ENCODE measurements at places on chromosomes 16 and 17.

DNA sequence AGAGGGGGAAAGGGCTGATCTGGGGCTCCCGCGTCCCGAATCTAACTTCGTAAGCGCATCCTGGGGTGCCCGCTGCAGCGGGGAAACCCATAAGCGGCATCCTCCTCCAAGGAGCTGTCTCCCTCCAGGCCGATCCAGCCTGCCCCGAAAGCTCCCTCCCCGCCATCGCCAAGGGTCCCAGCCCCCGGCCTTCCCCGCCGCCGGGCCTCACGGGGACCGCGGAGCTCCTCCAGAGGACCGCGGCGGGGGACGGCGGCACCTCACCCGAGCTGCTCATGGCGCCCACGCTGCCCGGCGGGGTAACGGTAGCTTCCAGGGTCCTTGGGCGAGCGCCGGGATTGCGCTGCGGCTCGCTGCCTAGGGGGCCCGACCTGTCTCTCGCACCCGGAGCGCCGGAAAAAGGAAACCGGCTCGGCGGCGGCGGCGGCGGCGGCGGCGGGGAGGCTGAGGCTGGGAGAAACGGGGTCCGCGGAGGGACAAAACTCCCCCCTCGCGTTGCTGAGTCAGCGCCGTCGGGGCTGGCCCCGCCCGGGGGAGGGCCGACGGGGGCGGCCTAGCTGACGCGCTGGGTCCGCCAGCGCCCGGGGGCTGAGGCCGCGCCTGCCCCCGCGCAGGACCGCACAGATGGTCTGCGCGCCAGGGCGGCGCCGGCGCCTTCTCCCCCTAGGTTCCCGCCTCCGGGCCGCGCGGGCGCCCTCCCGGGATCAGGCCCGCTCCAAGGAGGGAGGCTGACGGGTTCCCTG, at the start of gene BLMH:
BLMH (minus strand) TSS at position 402 of the 743 bp plus-strand sequence; CDS start at position 277, 125 bp downstream.
- DNase-seq = peak; percentile 34

- peak; percentile 18 for DNase-seq
Observed at GRCh38 chr17:46943501-46944393, 20.8 kb downstream of the GOSR2 start.

DNA sequence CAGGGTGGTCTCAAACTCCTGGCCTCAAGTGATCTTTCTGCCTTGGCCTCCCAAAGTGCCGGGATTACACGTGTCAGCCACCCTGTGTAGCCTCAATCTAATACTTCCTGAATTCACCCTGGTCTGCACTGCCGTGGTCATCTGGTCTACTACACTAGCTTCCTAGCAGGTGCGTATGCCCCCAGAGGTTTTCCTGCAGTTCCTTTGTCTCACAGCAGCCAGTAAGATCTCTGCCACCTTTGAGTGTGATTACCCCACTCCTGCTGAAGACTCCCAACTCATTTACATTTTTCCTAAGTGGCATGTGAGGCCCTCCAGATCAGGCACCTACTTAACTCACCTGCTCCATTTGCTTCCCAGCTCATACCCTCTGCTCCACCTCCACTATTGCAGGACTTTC, 5.1 kb upstream of the DDX19A start:
- DNase-seq = no peak

DNA sequence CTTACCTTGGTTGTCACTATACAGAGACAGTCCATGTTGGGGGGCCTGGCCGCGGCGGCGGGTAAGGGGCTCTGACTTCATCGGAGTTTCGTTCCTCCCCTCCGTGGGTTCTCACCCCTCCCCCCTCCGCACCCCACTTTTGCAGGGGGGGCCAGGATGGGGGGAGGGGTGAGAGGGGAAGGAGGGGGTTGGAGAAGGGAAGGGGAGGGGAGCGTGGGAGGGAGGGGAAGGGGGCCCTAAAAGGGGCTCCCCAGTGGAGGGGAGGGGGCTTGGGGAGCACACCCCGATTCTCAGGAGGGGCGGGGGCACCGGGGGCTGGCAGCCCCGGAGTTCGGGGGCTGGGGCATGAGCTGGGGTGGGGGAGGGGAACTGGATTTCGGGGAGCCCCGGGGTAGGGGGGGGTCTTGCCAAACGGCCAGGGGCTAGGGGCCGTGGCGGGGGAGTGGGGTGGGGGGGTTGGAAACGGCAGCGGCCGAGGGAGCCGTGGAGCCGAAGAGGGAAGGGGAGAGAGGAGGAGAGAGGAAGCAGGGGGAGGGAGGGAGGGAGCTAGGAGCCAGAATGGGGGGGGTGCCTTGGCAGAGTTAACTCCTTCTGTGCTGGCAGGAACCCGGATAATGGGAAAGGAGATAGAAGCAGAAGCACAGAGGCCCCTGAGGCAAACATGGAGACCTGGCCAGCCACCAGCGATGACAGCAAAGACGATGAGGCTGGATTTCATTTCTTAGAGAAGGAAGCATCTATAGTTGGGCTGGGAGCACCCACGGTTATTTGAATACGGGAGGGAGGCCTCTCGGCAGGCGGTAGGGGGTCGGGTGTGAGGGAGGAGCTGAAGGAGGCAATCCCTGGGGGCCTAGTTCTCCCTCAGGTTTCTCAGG, 2.3 kb downstream of the DLG4 start:
- DNase-seq = peak; percentile 36

DNA sequence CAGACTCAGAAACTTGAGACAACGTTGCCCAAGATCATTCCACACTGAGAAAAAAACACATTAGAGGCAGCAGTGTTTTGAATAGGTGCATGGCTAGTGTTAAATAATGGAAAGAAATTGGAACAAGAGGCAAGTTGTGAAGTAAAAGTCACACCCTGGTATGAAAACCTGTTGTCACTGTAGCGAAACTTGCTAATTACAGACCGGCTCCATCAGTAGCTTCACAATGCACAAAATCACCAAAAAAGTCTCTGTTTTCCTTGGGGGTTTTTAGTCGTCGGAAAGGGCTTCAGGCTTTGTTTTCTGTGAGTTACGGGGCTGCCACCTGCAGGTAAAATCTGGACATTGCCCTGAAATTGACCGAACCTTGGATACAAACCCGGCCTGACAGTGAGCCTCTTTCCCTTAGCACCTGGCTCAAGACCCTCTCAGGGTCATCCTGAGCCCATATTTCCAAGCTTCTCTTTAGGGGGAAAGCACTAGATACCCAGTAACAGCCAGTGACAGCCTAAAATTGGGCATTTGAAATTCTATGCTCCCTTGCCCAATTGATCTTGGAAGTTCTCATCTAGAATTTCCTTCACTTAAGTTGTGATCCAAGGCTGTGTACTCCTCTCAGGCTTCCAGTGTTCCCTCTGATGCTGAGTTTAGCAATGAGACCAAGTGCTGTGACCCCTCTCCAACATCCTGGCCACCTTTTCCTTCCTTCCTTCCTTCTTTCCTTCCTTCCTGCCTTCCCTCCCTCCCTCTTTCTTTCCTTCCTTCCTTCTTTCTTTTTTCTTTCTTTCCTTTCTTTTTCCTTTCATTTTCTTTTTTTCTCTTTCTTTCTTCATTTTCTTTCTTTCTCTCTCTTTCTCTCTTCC, 7.2 kb upstream of the GRB2 start:
- DNase-seq = peak; percentile 58

Data from renal cortical epithelial cell (primary cell).